Activated T-helper 1 cell treated with anti-CD3 and anti-CD28 coated beads, Interleukin-2, amount 50 U/mL, for 16 hours (primary cell): ENCODE measurements at places on chromosomes 12 and 14.

GRCh38 chr14:96077983-96078624 lies 38.9 kb downstream of the C14orf132 start:
- DNase-seq = no peak

DNA sequence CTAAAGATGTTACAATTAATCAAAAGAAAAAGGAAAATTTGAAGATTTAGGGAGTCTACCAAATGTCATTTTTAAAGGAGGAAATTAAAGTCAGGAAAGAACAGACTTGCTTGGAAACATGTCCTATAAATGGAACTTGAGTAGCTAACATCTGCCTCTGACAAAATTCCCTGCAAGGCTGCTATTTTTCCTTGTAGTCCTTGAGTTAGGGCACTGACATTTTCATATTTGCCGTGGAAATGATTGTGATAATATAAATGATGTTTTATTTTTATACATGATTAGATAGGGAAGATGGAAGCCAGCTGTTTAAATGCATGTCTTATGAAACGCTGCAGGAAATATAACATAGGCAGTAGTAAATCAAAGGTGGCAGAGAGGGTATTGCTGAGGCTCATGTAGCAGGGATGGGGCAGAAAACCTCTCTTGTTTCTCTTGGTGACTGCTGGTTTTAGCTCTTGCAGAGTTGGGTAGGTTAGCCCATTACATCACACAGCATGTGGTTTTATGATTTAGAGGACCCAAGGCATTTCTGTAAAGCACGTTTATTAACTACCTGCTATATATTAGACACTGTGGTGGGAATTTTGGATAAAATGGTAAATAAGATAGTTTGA lies 21.7 kb downstream of the NUBPL start:
- no peak for DNase-seq

DNA sequence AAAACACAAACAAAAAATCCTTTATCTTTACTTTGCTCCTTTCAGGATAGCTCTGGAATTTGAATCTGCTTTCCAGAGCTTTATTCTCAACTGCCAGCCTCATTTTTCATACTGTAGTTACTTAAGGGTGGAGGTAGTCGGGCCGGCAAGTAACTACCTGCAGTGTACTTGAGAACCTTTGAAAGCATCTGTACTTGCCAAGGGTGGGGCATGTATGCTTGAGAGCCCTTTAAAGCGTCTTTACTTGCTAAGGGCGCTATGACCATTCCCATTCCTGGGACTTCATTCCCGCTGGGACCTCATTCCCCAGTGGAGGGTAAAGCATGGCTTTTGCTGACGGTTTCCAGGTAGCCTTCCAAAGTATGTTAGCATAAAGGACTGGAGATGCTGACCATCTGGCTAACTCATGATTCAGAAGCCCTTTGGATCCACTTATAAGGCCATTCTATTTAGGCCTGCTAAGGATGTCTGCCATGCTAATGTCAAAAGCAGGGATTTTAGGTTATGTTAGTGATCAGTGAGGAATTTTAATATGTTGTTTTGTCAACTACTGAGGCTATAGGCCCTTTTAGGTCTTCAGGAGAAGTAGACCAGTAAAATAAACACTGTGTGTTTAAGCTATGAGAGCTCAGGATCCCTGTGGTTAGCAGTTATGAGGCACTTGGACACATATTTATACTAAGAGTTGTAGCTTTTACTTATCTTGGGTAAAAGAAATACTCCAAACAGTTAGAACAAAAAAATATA lies 74.9 kb downstream of the CRADD start:
- no peak for DNase-seq

DNA sequence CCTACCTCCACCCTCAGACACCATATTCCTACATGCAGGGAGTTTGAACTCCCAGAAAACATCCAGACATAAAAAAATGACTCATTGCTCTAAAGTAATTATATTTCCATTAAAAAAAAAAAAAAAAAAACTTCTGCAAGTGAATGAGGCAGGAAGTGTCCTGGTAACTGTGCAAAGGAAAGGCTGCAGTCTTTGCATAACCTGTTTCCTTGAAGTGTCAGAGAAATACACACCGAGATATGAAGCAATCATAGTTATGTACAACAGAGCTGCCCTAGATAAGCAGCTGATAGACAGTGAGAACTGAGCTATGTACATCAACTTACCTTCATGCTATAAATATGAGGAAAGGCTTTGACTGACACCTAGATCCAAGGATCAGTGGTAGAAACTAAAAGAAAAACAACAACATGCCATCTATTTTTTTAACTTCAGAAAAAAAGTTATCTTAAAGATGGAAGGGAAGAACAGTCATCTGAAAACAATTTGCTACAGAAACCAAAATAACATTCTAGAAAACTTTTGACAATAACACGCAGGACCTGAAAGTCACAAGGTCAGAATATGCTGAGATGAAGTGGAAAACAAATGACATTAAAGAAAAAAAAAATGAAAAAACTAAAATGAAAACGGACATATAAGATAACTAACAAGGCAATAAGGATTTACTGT lies 263.2 kb downstream of the SEC23A start:
- no peak for DNase-seq

DNA sequence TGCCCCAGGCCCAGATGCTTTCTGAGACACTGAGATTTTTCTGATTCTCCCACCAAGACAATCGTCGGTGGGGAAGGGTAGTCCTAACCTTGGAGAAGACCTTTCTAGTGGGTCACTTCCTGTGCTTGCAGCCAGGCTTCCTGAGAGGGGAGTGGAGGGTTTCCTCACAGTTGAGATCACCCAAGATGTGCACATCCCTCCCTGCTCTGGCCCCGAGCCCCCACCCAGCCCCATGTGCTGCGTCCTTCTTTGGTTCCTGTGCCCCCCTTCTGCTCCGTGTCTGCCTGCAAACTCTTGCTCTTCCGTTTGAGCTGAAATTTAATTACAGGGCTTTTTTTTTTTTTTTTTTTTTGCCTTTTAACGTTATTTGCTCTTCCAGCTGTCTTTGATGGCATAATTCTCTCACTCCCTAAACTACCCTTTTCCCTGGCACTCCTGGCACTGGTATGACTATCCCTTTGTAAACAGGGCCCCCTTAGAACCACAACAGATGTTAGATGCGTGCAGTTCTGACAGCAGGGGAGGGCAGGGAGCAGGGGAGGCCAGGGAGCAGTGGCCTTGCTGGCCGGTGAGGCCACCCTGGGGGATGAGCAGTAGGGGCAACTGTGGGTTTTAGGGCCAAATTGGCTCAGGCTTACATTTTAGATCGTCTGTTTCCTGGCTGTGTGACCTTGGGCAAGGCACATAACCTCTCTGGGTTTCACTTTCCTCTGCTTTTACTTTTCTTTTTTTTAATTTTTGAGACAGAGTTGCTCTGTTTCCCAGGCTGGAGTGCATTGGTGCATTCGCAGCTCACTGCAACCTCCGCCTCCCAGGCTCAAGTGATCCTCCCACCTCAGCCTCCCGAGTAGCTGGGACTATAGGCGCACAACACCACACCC lies 144.5 kb downstream of the PHETA1 start:
- DNase-seq = no peak

DNA sequence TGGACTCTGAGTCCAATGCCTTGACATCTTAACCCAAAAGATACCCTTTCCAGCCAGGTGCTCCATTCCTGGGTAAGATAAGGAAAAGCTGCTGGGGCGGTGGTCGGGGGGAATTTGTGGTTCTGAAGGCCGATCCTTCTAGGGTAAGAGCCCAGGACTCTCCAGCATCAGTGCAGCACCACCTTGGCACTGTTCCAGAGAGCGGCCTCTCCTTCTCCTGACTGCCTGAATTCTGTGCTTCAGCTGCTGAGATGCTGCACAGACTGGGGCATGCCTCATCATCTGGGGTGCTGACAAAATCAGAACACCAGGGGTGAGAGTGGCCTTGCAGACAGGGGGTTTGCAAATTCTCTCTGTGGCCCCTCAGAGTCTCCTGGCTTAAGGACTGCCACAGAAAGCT lies 87.5 kb downstream of the SPTB start:
- no peak for DNase-seq
